ENCODE measurements at places on chromosomes 1 and 21. TPM values are rescaled to one million over a fixed set of nuclear protein-coding genes. Genes with fewer than 3 reads are reported as not detected.
A peak's percentile ranks its signal among the peaks of the same experiment; 100 is the strongest.

DNA sequence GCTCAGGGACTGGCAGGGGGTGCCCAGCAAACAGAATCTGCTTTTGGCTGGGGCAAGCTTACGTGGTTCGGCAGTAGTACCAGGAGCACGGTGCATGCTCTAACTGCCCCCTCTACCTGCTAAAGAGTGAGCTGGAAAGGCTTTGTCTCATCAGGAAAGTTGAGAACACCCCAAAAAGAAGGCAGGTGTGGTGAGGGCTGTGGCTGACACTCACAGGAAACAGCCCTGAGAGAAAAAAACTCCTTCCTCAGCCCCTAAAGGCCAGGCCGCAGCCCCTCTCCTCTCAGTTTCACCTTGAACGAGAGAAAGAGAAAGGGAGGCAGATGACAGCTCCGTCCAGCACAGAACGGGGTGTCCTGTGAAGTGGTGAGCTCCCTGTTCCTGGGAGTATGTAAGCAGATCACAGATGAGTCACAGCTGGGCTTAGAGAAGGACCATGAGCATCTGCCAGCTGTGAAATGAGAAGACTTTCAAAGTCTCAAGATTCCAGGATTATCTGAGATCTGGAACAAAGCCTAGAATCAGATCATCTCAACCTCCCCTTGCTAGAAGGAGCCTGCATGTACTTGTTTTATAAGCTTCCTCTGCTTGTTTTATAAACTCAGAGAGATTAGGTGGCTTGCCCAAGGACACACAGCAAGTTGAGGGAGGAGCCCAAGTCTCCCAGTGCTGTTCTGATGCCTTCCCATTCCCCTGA, 13.4 kb downstream of the LAPTM5 start:
- H3K36me3 ChIP-seq: no peaks in the 10 kb centered on the region
- H3K27ac ChIP-seq: no peak overlapping the region
- no peak overlapping the region for H3K4me3 ChIP-seq
- H3K27me3 ChIP-seq: no peaks in the 10 kb centered on the region

GRCh38 chr1:39398278-39399021, 93.0 kb upstream of the BMP8A start:
- no peaks in the 10 kb centered on the region for H3K36me3 ChIP-seq
- H3K4me3 ChIP-seq: no peak overlapping the region

DNA sequence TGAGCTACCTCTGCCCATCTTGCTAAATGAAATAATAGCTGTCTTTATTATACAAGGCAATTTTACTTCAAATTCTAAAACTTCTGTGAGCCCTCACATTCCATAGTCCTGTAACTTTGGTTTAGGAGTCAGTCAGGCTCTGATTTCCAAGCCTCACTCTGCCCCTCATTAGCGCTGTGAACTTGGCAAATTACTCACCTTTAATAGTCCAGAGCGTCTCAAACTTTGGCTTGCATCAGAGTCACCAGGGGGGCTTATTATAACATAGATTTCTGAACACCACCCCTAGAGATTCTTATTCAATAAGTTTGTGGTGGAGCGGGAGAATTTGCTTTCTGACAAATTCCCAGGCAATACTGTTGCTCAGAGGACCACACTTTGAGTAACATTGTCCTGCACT, 126.2 kb upstream of the FGGY start:
- no peaks in the 10 kb centered on the region for H3K27me3 ChIP-seq
- no peak overlapping the region for H3K4me3 ChIP-seq
- H3K36me3 ChIP-seq: no peaks in the 10 kb centered on the region
- H3K27ac ChIP-seq: no peak overlapping the region

- H3K27ac ChIP-seq: no peak overlapping the region
- no peaks in the 10 kb centered on the region for H3K36me3 ChIP-seq
- DNase-seq: no peak
- no peaks in the 10 kb centered on the region for H3K27me3 ChIP-seq
- H3K4me1 ChIP-seq: no peaks in the 10 kb centered on the region
- no peak overlapping the region for H3K4me3 ChIP-seq
These were observed 177.4 kb upstream of the NRIP1 start for GRCh38 chr21:15241997-15242736.

DNA sequence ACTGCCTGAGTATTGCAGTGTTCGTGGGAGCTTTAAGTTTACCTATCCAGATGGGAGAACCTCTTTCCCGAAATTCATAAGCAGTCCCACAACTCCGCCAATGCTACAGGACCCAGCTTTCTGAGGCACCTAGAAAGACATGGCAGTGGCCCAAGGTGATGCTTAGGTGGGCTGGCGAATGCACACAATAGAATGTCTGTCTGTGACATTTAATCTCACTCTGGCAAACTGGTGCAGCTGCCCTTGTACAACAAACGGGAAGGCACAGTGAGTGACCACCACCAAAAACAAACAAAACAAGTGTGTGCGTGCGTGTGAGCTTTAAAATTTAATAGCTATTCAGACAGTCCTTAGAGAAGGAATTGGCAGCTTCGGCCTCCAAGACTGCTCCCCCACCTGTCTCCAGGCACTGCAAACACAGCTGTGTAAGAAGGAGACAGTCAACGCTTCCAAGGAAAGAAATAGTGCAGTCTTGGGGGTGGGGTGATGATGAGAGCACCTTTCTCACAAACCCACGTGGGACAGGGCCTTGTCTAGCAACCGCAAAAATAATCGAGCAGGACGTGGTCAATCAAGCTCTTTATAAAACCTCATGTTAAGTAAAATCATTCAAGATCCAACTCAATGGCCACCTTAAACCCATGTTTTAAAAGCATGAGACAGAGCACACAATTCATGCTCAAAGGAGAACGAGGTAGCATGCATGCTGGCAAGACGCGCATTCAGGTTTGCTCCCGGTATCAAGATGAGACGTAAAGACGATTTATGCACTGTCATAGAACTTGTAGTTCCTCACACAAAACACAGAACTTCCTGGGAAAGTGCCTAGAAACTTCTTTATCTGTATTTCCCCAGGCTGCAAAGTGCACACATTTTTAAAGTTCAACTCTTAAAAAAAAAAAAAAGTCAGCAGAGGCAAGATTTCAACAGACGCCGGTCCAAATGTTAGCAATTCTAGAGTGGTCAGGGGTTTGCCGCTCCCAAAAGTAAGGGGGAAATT, 84.1 kb downstream of the TM2D1 start:
- no peaks in the 10 kb centered on the region for H3K27me3 ChIP-seq
- H3K27ac ChIP-seq: peak overlapping the region; percentile 81
- no peak for DNase-seq
- no peaks in the 10 kb centered on the region for H3K4me1 ChIP-seq
- H3K36me3 ChIP-seq: no peaks in the 10 kb centered on the region

DNA sequence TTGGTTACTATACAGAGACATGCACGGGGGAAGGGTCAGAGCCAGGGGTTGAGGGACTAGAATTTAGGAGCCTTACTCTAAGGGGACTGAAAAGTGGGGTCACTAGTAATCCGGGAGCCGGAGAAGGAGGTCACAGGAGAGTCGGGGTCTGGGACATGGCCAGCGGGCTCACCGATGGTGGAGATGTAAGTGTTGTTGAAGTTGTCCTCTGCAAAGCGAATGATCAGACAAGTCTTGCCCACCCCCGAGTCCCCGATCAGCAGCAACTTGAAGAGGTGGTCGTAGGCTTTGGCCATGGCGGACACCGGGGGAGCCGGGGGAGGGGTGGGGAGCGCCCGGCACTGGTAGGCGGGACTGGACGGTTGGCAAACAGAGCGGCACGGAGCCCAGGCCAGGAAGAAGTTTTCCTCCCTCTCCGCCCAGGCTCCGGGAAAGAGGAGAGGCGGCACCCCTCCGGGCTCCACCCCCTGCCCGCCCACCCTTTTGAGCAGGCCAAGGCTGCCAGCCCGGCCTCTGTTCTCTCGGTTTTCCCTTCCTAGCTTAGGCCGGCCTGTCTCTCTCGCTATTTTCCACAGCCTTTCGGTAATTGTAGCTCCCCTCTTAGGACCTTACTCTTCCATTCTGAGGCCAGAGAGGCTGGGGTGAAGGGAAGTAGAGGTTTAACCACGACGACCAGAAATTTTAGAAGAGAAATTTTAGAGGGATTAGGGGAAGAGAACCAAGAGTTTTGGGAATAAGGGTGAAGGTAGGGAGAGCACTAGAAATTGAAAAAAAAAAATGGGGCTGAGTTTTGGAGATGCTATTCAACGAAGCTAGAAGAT, at the start of gene RAB13:
Gene RAB13 (minus strand): TSS at position 399 of the 821 bp plus-strand sequence. CDS start 103 bp downstream, at position 296.
- H3K4me3 ChIP-seq: peak within 1 kb of the TSS; percentile 71
- peaks cover 23% of the 10 kb centered on the region for H3K36me3 ChIP-seq
- peak within 1 kb of the TSS; percentile 88 for H3K27ac ChIP-seq
- H3K27me3 ChIP-seq: no peaks in the 10 kb centered on the region

GRCh38 chr21:20649231-20649630, 349.0 kb upstream of the NCAM2 start:
- H3K36me3 ChIP-seq: no peaks in the 10 kb centered on the region
- no peaks in the 10 kb centered on the region for H3K4me1 ChIP-seq
- no peak for DNase-seq
- H3K27me3 ChIP-seq: no peaks in the 10 kb centered on the region

DNA sequence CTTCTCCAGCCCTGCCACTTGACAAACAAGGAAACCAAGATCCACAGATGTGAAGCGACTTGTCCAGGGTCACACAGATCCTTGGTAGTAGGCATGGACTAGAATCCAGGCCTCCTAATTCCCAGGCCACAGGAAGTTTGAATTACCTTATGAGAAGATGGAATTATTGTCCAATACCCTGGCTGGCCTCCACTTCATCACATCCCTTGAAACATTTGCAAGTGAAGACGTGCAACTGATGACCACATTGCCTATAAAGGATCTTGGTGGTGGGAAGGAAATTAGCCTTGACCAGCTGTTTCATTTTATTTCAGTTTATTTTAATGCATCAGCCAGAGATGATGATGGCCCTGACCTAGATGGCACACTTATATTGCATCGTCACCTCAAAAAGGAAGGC, 165.8 kb upstream of the CAMK1G start:
- H3K27ac ChIP-seq: no peak overlapping the region
- H3K4me3 ChIP-seq: no peak overlapping the region
- DNase-seq: no peak
- H3K4me1 ChIP-seq: no peaks in the 10 kb centered on the region
- no peaks in the 10 kb centered on the region for H3K36me3 ChIP-seq
- H3K27me3 ChIP-seq: no peaks in the 10 kb centered on the region

DNA sequence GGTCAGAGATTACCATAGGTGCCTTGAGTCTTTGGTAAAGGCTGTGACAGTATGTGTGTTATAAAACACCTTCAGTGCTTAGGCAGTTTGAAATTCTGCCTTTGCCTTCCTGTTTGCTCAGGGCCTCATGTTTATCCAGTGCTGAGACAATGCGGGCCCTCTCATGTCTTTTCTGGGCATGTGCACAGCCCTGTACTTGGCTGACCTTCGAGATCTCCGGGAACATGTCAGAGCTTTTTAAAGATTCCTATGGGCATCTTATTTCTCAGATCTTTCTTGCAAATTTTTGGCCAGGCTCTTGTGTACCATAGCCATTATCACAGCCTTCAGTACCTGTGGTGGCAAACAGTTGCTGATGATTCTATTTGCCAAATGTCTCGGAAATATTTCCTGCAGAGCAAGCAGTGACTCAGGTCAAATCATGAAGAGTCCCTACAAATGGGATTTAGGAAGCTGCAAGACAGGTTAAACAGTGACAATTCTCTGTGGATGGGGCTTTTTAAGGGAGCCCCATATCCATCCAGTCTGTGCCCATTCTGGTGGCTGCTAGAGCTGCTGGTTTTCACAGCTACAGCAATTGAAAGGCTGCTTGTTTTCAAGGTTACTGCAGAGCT, 42.1 kb downstream of the HOOK1 start:
- H3K4me3 ChIP-seq: no peak overlapping the region
- no peaks in the 10 kb centered on the region for H3K27me3 ChIP-seq
- DNase-seq: no peak
- H3K4me1 ChIP-seq: peaks cover 4% of the 10 kb centered on the region
- no peaks in the 10 kb centered on the region for H3K36me3 ChIP-seq

GRCh38 chr1:224696891-224697765, 81.0 kb downstream of the CNIH3 start:
- no peaks in the 10 kb centered on the region for H3K4me1 ChIP-seq
- no peak for DNase-seq
- no peaks in the 10 kb centered on the region for H3K36me3 ChIP-seq
- no peak overlapping the region for H3K27ac ChIP-seq

The ERICH3 gene
- total RNA-seq: not detected

The TRIM45 gene
- total RNA-seq: 7.4 TPM

The CELA3A gene
- 3.1 TPM for total RNA-seq

The TNFSF18 gene
- total RNA-seq: 0.29 TPM

The KIF21B gene
- 0.63 TPM for total RNA-seq

Data from heart left ventricle (tissue), 16 donors.